Cortex of kidney (tissue), 1 donor: ENCODE measurements at places on chromosomes 5 and 9.

GRCh38 chr9:35732800-35733541, 505 bp downstream of the CREB3 start:
- no peak for DNase-seq

DNA sequence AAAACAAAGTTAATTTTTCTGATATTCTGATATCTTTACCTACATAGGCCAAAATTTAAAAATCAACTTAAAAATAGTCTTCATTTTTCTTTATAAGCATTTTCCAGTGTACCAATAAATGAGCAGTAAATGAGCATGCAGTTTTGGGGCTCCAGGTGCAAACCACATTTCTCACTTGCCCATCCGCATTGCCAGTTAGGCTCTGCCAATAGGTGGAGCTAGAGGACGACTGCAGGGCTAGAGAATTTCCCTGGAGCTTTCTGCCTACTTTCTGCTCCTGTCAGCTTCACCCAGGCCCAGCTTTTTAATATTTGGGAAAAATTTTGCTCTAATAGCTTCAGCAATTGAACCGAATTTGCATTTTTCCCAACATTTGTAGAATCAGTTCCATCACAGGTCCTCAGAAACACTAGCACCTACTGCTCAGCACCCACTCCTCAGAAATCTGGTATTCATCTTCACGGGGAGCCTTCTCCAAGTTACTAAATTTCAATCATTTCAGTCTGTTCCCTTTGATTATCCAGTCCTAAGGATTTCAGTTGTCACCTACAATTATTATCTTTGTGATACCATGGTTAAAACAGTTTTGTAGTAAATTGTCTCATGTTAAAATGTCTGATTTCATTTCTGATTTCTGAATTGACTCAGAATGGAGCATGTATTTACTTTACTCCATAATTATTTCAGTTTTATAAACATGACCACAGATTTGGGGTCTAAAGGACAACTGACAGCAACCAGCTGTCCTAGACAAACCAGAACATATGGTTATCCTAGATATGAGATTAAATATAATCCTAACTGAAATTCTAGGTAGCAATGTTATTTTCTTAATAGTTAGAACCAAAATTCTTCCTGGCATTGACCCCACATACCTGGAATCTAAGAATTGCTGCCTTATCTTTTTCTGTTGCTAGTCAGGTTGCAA, 104.6 kb upstream of the FAM174A start:
- DNase-seq: no peak

DNA sequence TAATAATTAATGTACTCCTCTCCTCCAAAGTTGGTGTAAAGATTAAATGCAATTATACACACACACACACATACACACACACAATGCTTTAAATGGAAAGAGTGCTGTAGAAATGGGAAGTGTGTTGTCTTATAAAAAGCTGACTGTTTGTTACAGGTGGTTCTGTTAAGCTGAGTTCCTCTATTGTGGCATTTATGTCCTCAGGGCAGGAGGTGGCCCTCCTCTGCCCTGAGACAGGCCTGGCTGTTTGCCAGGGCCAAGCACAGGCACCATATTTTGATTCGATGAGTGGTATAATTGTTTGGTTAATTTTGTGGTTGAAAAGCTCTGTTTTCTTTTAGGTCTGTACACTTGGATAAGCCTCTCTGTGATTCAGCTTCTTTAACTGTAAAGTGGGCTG, 573.9 kb downstream of the KIF4B start:
- DNase-seq: no peak

DNA sequence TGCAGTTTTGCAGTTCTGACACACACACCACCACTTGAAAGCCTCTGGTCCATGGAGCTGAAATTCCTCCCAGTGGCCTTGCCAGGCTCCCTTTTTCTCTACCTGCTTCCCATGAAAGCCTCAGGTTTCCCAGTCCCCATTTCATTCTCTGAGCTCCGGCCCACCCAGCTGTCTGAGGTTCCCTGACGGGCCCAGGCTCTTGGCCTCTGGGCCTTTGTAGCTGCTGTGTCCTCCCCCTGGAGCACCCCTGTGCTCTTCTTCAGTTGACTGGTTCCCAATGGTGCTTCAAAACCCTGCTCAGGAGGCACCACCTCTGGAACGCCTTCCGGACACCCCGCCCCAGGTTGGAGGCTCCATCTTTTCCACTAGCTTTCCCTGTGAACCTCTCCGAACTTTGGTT, 155.9 kb upstream of the SHB start:
- no peak for DNase-seq

DNA sequence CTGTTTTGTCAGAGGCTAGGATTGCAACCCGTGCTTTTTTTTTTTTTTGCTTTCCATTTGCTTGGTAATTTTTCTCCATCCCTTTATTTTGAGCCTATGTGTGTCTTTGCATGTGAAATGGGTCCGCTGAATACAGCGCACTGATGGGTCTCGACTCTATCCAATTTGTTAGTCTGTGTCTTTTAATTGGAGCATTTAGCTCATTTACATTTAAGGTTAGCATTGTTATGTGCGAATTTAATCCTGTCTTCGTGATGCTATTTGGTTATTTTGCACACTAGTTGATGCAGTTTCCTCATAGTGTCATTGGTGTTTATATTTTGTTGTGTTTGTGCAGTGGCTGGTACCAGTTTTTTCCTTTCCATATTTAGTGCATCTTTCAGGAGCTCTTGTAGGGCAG, 36.2 kb upstream of the TAF11L2 start:
- DNase-seq: no peak

GRCh38 chr5:14675865-14676300, 11.4 kb downstream of the OTULIN start:
- no peak for DNase-seq

DNA sequence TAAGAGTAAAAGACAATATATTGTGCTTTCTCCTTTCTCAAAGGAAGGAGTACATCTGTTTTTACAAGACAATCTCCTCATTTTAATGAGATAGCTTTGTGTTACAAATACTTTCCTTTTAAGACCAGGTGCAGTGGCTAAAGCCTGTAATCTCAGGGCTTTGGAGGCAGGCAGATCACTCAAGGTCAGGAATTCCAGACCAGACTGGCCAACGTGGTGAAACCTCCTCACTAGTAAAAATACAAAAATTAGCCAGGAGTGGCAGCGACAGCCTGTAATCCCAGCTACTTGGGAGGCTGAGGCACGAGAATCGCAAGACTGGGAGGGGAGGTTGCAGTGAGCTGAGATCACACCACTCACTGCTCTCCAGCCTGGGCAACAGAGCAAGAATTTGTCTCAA, 11.8 kb downstream of the TMEM161B start:
- DNase-seq: no peak

DNA sequence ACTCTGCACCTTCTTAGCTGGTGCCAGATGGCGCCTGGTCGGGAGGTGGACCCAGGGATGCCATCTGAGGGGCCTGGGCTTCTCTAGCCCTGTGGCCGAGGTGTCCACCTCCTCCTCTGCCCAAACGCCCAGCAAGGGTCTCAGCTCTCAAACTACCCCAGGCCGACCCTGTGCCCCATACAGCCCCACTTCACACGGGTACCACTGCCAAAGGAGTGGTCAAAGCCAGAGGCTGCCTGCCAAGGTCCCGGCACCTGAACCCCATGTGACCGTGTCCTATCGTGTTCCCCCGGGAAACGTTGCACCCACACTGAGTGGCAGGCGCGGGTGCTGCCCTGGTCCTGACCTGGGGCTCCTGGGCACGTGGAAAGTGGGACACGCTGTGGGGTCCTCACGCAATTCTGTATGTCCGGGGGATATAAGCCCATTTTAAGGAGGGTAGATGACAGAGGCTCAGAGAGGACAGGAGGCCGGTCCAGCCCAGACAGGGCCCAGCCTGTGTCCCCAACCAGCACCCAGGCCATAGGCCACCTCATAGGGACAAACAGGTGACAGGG, 1.9 kb downstream of the ENTPD8 start:
- no peak for DNase-seq

- no peak for DNase-seq
These were observed 190.6 kb downstream of the MPDZ start for GRCh38 chr9:13088720-13089427.

DNA sequence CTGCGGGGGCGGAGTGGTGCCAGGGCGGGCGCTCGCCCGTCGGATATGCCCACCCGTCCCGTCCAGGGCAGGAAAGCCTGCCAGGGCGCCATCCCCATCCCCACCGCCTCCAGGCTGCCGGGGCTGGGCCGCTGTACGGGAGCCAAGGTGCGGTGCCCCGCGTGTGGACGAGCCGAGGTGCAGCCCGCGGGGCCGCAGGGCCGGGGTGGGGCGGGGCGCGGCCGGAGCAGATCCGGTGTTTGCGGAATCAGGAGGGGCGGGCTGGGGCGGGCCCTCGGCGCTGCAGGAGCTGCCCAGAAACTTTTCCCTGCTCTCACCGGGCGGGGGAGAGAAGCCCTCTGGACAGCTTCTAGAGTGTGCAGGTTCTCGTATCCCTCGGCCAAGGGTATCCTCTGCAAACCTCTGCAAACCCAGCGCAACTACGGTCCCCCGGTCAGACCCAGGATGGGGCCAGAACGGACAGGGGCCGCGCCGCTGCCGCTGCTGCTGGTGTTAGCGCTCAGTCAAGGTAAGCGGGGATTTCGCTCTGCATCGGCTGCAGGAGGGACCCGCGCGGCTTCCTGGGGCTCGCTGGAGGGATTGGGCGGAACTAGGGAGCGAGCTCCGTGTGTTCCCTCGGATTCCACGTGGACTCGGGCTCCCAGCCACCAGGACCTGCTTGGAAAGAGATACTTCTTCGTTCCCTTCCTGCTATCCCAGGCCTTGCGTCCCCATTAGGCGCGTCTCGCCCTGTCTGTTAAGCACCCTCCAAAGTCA, at the start of gene ITGA2:
Gene ITGA2, plus strand, starts transcription at position 328 of the 756 bp plus-strand sequence. Its CDS starts 117 bp downstream, at position 445.
- no peak for DNase-seq

DNA sequence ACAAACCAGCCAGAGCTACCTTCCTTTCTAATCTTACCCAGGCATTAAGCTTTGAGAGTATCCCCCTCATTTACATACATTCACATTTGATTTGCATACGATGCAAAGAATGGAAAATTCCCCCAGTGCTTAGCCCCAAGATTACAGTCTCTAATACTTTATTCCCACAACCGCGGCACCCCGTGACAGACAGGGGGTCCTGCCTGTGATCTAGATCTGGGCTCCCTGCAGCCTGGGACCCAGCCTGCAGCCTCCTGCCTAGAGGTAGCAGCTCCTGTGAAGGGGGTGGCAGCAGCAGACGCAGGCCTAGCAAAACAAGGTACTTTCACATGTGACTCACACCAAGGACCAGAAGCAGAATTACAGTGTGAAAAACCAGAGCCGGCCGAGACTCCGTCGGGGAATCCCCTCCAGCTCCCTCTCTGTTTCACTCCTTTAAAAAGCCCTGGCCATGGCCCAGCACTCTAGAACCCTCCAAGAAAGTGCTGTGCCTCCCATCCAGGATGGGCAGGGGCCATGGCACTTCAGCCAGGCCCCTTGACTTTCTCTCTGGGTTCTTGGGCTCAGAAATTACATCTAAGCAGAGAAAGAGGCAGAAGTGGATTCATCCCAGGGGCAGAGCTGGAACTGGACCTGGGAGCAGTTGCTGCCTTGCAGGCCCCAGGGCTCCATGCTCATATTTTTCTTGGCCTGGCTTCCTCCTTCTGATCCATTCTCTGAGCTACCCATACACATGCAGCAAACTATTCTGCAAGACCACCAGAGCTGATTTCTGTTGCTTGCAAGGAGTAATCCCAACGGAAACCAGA, 14.0 kb upstream of the TCF7 start:
- DNase-seq: no peak

GRCh38 chr9:107141967-107142366, 141.1 kb upstream of the RAD23B start:
- no peak for DNase-seq

DNA sequence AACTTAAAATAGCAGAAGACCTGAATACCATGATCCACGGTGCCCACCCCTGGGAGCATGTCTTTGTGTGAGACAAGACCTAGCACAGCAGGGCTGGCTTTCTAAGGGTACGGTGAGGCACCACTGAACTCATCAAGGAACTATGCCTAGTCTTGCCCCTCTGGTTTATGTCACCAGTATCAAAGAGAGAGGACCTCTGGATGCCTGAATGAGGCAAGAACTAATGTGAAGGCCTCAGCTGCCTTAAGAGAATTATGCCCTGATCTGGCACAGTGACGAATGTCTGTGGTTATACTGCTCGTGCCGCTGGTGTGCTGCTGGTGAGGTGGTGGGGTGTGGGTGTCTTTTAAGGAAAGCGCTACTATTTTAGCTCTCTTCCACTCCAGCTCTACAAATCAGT, 23.0 kb downstream of the NREP start:
- no peak for DNase-seq

GRCh38 chr5:177471610-177472356, 1.7 kb downstream of the DBN1 start:
- DNase-seq: no peak

DNA sequence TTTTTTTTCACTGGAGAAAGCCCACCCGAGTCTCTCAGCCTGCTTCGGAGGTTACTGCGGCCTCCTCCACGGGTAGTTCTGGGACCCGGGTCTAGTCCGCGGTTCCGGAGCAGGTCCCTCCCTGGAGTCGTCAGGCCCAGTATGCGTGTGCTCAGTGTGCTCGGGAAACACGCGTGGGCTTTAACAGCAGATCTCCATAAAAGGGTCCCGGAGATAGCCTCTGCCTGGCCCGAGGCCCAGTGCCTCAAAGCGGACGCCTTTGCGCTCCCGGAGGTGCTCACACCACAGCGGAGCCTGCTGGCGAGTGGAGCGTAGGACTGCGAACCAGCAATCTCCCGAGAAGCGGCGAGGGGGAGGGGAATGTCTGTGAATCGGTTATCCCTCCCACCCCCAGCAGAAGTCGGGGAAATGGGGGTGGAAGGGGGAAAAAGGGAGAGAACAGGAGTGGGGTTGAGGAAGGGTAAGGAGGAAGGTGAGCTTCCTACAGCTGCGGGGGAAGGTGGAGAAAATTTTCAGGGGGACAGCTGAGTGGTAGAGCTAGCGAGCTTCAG, 28.7 kb downstream of the CDKN2A start:
- DNase-seq: no peak

- no peak for DNase-seq
These were observed 78.4 kb downstream of the GLDC start for GRCh38 chr9:6567140-6567591.

GRCh38 chr9:128886211-128886891, 4.4 kb downstream of the LRRC8A start:
- DNase-seq: no peak

- no peak for DNase-seq
These were observed 273.2 kb downstream of the SH3GL2 start for GRCh38 chr9:17852108-17852507.

- DNase-seq: no peak
These were observed 209.4 kb downstream of the GLIS3 start for GRCh38 chr9:4090491-4090890.

DNA sequence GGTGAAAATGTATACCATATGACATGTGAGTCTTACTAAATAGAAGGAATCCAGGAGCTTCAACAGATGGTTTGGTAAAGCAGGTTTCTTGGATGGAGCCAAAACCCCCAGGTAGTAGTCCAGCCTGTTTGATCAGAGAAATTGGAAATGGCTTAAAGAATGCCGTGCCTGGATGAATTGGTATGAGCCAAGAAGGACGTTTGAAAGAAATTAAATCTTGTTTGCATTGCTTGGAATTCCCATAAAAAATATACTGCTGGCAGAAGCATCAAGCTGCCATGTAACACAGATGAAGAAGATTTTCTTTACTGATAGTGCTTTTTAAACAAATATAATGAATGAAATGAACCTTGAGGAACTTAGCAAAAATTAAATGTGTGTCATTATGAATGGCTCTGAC, 176.3 kb downstream of the NPR3 start:
- no peak for DNase-seq
